ENCODE measurements at places on chromosomes 12 and 14.

DNA sequence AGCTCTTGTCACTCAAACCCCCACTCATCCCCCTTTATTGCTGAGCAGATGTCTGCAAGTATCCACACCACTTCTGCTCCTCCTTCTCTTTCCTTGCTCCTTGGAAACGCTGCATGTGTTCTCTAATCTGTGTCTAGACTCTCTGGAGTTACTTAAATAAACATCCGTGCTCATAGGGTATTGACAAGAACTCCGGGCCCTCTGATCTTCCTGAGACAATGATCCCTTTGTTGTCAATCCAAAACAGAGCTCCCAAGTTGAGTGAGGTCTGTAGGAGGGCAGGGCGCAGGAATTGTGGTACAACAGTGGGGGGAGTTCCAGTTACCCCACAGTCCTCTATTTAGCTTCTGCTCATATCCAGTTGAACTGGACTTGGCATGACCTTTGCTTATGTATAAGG is 489.0 kb downstream of the SNAPC1 start:
- no peak for DNase-seq

DNA sequence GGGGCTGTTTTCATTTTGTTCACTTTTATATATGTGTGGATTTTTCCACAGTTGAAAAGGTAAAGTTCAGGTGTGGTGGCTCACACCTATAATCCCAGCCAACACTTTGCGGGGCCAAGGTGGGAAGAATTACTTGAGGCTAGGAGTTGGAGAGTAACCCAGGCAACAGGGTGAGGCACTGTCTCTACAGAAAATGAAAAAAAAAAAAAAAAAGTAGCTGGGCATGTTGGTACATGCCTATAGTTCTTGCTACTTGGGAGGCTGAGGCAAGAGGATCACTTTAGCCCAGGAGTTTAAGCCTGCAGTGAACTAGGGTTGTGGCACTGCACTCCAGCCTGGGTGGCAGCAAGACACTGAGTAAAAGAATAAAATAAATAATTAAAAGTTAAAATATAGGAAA is 326.5 kb downstream of the NAV3 start:
- no peak for DNase-seq

- DNase-seq, result no peak
These were observed 132.9 kb downstream of the PTPRR start for GRCh38 chr12:70787612-70788011.

- peak; percentile 36 for DNase-seq
These were observed 28.5 kb downstream of the ACTR6 start for GRCh38 chr12:100229036-100229635.

GRCh38 chr14:61153431-61153830 is 127.7 kb downstream of the TMEM30B start:
- no peak for DNase-seq

GRCh38 chr12:52715416-52715815 is 12.1 kb upstream of the KRT77 start:
- DNase-seq, result no peak

DNA sequence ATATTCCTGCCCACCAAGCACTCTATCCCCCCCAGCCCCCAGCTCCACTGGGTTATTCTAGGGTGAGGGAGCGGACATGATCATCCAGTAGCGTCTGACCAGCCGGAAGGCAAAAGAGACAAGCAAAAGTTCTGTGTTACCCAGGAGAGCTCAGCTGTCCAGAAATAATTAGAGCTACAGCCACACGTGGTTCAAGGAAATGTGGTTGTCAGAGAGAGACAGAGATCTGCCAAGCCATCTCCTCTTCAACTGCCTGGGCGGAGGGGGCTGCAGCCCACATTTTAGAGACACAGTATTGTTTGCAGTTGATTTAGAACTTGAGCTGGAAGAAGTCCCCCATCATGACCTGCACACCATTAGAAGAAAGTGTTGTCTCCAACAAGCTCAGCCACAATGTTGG is 30.4 kb downstream of the DAO start:
- no peak for DNase-seq

GRCh38 chr12:22543246-22544037 is 900 bp downstream of the C2CD5 start:
- peak; percentile 83 for DNase-seq

DNA sequence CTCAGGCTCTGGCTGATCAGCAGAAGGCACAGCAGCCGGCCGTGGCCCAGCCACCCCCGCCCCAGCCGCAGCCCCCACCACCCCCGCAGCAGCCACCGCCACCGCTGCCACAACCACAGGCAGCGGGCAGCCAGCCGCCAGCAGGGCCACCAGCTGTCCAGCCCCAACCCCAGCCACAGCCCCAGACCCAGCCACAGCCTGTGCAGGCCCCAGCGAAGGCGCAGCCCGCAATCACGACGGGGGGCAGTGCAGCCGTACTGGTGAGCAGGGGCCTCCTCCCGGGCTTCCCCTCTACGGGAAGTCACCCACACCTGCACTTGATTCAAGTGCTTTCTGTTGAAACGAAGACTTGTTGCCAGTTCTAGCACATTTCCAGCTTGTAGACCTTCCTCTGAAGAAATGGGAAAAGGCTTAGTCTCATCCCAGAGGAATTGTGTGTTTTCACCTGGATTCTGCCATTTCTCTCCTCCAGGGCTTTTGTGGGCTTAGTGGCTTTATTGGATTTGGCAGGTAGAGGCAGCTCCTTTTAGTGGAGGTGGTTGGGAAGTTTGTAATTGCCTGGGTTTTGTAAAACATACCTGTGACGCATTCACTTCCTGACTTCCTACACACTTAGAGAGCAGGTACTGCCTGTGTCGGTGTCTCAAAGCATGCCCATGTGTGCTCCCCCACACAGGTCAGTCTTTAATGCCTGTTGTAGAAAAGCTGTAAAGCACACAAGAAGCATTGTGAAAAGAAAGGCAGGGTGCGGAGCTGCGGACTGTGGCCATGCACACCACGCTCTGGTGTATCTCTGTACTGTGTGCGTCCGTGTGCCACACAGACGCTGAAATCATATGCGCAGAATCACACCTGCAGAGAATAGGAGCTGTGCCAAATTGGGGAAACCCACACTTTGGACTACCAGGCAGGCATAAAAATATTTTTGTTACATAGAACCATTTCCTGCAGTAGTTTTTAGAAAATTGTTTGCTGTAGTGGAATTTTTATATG is 90.5 kb downstream of the DDX51 start:
- no peak for DNase-seq

GRCh38 chr12:98064501-98064900 is 450.9 kb upstream of the TMPO start:
- DNase-seq, result no peak

DNA sequence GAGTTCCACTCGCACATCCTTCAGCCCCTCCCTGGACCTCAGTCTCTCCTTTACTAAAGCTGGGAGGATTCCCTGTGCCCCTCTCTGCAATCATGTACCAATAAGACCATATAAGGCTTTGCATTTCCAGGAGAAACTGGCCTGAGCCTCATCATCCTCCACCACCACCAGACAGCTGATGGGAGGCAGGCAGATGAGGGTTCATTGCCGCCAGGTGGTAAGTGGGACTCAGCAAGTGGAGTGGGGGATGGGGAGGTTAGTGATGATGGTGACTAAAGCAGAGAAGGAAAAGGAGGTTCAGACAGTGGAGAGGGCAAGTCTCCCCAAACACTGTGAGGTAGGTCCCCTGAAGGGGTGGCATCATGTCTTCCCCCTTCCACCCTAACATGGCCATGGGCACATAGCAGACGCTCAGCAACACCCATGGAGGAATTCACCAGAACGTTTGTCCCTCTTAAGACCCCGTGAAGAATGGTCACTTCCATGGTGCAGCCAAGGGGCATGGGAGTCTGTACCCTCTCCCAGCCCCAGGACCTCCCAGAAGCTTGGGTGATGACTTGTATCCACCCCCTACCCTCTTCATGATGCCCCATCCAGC is 4.5 kb upstream of the TNFRSF1A start:
- DNase-seq, result no peak

DNA sequence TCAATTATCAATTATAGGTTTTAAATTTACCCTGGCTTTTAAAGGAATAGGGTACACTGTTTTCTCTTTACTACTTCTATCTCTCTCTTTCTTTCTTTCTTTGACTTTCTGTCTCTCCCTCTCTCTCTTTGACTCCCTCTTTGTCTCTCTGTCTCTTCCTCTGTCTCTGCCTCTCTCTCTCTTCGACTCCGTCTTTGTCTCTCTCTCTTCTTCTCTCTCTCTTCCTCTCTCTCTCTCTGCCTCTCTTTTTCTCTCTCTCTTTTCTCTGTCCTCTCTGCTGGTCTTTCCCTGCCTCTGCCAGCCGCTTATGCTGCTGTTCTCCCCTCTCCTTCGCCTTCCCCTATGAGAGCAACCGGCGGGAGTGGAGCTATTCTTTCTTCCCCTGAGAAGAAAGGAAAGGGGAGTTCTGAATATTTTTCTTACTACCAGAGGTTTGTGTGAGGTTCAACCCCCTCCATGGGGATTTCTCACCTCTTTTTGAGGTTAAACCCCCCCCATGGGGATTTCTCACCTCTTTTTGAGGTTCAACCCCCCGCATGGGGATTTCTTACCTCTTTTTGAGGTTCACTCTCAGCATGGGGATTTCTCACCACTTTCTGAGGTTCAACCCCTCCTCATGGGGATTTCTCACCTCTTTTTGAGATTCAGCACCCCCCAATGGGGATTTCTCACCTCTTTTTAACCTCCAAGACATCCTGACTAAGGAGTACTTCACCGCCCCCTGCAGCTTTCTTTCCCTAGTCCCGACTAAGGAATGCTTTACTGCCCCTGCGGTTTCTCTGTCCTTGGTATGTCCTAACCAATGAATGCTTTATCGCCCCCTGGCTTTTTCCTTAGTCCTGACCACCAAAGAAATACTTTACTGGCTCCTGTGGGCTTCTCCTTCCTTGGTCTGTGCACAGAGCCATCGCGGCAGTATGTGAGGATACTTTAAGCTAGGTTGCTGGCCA is 27.4 kb upstream of the DDHD1 start:
- peak; percentile 86 for DNase-seq
